Activated CD4-positive, alpha-beta T cell treated with anti-CD3 and anti-CD28 coated beads for 1 hour (primary cell): ENCODE measurements at places on chromosomes 7 and 10.

DNA sequence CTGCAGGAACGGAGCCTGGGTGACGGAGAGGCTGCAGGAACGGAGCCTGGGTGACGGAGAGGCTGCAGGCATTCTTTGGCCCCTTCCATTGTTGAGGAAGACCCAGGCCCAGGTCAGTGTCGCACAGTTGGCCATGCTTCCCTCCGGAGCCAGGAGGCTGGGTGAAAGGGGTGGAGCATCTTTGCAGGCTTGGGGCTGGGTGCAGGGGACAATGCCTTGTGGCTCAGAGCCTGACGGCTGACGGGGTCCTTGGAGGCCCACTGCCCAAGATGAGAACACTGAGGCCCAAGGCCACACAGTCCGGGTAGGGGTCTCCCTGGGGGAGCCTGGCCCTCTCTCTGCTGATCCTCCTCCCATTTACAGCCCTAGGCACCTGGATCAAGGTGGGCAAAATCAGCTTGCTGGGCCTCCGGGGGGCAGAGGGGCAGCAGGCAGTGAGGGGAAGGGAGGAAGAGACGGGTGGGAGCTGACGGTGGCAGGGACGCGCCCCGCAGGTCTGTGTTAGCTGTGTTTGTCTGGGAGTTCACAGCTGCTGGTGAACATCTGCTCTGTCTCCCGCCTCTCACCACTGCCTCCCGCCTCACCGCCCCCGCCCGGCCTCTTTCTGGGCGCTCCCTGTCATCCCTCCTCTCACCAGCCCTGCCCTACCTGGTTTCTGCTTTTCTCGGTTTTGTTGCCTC, 30.6 kb upstream of the PCBD1 start:
- no peak for DNase-seq

- DNase-seq, result no peak
Observed at GRCh38 chr7:151056666-151057505, 811 bp downstream of the CDK5 start.

DNA sequence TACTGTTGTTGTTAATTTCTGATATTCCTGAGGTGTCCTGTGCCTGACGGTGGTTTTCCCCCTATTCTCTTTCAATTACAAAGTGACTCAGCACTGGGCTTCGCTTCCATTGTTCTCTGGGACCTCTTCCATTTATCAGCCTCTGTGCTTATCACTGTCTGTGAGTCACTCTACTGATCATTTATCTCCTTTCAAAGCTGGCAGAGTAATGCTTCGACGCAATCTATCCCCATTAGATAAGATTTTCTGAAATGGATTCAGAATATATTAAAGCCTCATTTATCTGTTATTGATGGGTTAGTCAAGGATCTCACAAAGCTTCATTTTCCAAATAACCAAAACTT, 679.2 kb downstream of the SDK1 start:
- no peak for DNase-seq

- DNase-seq, result no peak
Observed at GRCh38 chr7:158282461-158283001, 305.1 kb downstream of the PTPRN2 start.

- no peak for DNase-seq
Observed at GRCh38 chr10:48307711-48308018, 1.2 kb downstream of the MAPK8 start.

GRCh38 chr10:77943121-77943901, 16.8 kb upstream of the DLG5 start:
- no peak for DNase-seq

GRCh38 chr10:63164166-63164623, 31.1 kb downstream of the NRBF2 start:
- no peak for DNase-seq

DNA sequence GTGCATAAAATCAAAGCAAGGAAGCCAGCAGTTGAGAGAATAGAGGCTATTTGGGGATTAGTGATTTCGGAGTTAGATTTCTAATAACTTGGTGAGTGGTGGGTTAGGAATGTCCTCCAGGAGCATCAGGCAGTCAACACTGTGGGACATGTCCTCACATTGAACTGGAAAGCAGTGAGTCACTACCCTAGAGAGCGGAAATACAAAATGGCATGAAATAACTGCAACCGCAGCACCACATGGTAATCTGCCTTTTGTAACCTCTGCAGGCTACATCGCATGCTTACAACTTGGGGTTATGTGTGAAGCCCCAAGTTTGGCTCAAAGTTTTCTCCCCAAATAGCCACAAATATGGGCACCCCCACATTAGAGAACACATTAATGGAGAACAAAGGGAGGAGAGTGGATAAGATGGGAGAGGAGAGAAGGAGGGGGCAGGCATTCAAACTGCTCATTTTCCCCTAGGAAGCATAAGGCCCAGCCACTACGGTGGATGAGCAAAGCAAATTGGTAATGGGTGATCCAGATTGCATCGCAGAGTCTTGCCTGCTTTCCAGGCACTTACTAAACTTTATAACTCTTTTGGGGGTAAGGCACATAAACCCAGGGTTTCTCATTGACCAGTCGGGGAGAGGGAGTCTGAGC, 22.0 kb upstream of the SLF2 start:
- DNase-seq, result no peak

DNA sequence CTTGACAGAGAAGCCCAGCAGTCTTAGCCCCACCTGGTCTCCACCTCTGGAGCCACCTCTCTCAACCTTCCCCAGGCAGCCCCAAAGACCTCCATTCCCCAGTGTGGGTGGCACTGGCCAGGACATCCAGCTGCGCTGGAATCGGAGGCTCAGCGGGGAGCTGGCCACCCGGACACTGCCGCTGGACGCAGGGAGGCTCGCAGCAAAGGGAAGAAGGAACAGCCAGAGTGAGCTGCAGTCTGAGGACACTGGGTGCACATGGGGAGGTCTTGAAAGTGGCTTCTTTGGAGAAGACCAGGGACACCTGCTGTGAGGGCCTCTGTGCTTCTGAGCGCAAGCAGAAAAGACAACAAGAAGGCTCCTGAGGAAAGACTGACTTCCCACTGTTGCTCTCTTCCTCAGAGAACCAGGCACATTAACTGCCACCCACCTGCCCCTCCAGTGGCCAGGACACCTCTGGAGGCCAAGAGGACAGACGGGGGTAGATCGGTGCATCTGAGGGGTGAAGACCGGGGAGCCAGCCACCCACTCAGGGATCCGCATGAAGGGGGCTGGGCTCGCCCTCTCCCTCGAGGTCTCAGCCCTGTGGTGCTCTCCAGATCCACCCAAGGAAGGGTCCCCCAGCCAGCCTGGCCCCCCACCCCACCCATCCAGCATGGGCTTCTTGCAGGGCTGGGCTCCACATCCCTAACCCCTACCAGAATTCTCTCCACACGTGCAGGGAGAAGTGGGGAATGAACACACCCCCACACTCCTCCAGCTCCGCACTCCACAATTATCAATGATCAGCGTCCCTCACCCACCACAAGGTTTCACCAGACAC, 1.8 kb downstream of the CAMK2B start:
- DNase-seq, result no peak

GRCh38 chr7:41188163-41189130, 514.4 kb downstream of the INHBA start:
- DNase-seq, result no peak

DNA sequence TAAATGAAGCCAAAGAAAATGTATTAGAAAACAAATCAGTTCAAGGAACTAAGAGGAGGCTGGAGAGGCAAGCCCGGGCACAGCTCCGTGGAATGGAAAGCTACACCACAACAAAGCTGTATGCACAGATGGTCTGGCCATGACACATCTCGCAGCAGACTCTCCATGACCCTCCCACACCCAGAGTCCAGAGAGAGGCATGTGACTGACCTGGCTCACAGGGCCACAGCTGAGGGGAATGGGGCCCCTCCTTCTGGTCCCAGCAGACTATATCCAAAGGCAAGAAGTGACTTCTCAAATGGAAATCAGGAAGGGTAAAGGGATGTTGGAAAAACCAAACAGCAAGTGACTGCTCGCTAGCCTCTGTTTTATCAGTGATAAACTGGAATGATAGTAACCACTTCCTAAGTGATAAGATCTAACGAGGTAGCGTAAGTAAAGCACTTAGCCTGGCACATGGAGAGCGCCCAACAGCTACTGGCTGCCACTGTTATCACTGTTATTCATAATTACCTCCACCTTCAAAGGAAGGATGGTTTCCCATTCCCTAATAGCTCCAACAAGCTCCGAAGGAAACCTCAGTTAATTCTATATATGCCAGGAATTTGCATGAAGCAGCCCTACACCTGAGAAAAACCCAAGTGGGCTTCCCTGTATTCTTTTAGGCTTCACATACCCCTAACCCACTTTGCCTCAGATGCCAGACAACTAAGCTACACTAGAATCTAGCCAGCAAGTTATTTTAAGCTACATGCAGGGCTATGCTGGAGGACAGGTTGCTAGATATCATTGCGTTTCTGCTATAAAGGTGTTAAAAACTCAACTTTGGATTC, 8.4 kb downstream of the OSBPL3 start:
- DNase-seq, result no peak

- no peak for DNase-seq
Observed at GRCh38 chr7:70285854-70286253, 687.6 kb downstream of the AUTS2 start.

- no peak for DNase-seq
Observed at GRCh38 chr7:47885987-47886811, 62.1 kb downstream of the PKD1L1 start.

DNA sequence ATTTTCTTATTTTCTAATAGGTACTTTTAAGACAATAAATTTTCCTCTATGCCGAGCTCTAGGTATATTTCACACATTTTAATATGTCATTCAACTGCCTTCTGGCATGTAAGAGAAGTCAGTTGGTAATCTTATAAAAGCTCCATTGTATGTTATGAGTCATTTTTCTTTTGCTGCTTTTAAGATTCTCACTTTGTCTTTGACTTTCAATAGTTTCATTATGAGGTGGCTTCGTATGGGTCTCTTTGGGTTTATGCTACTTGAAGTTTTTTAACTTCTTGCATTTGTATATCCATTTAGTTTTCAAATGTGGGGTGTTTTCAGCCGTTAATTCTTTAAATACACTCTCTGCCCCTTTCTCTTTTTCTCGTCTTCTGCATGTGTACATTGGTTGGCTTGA, 80.5 kb downstream of the ABCA13 start:
- DNase-seq, result no peak

DNA sequence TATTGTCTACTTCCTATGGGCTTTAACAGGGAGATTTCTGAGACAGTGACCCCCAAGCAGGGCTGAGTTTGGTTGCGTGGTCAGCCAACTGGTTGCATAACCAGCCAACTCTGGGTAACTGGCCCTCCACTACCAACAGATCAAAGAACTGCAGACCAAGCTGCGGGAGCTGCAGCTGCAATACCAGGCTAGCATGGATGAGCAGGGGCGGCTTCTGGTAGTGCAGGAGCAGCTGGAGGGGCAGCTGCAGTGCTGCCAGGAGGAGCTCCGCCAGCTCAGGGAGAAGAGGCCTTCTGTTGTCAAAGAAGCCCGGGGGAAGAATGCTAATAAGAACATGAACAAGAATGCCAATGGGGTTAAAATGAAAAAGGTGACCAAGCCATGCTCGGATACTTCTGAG, 15.7 kb upstream of the FLNC start:
- no peak for DNase-seq

DNA sequence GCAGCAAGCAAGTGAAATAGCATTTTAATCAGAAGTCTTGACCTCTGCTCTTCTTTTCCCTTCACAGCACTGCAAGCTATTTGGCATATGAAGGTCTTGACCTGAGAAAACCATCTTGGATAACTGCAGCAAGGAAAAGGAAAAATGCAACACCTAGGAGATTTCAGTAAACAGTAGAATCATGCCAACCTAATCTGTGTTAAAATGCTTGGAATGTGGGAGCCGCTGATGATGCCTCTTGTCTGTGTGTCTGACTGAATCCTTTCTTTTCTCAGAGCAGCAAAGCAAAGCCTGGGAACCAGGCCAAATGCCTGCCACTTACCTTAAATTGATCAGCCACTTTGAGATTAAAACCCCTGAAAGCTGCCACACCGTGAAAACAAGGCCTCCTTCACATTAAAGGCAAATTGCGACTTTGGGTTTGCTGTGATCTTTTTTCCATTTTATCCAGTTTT, 80.4 kb upstream of the CDK6 start:
- no peak for DNase-seq

DNA sequence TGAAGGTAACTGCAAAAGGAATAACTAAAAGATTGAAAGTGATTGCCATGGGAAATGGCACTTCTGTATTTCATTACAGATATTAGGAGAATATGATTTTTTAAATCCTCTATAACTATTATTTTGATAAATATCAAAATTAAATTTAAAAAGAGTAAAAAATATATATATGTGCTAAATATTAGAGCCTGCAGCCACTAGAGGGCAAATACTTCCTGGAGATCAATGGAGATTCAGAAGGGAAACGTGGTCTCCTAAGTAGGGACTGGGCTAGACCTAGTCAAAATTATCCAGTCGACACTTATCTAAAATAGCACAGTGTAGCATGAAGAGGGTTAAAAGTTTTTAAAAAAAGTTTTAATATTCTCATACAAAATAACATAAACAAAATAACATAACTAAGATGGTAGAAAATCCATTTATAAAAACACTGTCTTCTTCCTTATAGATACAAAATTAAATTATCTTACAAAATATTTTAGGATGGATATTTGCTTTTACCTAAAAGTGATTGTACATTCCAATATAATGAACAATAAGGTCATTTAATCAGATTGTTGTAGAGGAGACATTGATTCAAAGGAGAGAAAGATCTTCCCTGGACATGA, 434.3 kb downstream of the MDFIC start:
- DNase-seq, result no peak

- no peak for DNase-seq
Observed at GRCh38 chr10:45040921-45041542, 40.3 kb downstream of the ZNF22 start.

DNA sequence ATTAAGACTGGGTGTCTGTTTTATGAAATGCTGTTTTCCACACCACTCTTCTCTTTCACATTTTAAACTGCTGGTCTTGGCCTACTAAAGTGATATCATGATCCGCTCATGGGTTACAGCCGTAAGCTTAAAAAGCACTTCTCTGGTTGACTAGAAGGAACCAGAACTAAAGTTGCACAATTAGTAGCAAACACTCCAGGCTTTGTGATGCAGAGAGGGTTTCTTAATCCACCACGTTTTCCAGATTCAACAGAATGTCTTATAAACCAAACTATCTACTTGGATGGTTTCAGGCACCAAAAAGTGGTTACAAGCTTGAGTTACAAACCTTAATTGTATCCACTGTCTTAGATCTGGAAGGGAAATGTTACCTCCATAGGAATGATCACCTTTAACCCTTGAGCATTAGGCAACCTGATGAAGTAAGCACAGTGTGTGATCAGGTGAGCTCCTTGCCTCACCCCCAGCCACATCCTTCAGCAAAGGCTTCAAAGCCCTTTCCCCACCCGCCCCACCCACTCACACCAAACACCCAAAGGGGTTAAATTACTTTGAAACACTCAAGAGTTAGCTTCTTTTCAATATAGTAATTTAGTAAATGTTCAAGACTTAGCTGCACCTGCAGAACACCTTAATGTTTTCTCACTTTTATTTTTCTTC, 3.5 kb downstream of the ELMO1 start:
- DNase-seq, result no peak

GRCh38 chr7:121618182-121618581, 222.1 kb upstream of the FAM3C start:
- DNase-seq, result no peak

DNA sequence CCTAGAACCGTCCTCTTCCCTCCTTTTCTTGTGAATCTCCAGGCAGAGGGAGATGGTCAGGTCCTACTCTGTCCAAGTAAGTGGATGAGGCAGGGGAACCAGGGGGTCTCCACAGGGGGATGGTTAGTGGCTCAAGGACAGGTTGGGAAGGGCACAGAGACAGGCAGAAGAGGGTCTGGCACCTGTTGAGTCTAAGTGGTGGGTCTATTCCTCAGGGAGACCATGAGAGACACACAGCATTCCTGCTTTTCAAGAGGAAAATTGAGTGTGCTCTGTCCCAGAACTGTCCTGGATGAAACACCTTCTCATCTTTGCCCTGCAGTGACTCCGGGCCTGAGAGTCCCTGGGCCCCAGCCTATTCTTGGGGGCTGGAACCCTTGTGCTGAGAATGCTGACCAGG, 184.8 kb upstream of the GALNT17 start:
- DNase-seq, result no peak
